Fibroblast of skin of back (primary cell): ENCODE measurements at places on chromosomes 5 and 9.

DNA sequence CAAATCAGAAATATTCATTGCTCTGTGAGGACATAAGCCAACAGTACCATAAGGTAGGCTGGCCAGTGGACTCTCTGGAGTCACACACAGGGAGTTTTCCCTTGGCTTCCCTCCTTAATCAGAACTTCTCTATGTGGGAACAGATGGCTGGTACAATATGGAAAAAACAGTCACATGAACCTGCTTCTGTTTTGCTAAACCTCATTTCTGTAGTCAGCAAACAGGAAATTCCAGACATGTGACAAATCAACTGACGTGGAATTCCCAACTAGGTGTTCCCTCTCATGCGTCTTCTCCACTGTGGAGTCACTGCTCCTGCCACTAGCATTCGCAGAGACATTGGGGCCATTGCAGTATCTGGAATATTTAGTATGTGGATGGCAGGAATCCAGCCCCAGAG lies 617.6 kb downstream of the KIF4B start:
- DNase-seq, result peak; percentile 57

DNA sequence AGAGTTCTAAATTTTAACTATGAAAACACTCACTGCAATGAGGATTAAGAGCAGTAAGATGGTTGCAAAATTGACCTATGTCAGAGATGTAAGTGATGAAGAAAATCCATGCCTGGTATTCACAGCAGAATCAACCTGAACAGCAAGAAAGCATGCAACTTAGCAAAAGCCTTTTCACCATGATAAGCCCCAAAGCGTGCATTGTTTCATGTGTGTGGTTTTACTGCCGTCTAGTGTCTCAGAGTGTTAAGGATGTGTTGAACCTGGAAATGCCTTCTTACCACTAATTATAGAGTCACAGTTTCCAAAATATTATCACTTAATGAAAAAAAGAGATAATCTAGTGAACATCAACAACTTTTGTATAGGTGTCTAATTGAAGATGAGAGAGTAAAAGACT lies 415.2 kb upstream of the TRPC7 start:
- DNase-seq, result no peak

- no peak for DNase-seq
Measured at GRCh38 chr5:87775228-87775627, 362.5 kb upstream of the CCNH start.

DNA sequence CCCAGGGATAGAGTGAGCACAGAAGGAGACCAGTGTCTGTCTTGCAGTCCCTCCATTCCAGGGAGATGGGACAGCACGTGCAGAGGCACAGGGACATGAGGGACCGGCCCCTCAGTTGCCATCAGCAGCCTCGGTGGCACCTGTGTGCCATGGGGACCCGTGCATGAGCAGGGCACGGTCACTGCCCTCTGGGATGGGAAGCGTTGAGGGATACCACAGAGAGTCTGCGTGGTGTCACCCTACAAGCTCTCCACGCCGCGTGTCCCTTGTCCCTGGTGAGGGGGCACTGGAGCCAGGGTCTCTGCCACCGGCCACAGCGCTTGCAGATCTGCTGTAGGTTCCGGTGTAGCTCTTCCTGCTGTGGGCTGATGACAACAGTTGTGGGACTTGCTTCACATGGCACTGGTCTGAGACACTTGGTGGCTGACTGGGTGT lies 108.1 kb downstream of the CACNA1B start:
- no peak for DNase-seq

- DNase-seq, result no peak
Measured at GRCh38 chr9:5851445-5851844, 18.5 kb upstream of the ERMP1 start.

GRCh38 chr9:123278361-123278760 lies 10.0 kb upstream of the STRBP start:
- DNase-seq, result no peak

DNA sequence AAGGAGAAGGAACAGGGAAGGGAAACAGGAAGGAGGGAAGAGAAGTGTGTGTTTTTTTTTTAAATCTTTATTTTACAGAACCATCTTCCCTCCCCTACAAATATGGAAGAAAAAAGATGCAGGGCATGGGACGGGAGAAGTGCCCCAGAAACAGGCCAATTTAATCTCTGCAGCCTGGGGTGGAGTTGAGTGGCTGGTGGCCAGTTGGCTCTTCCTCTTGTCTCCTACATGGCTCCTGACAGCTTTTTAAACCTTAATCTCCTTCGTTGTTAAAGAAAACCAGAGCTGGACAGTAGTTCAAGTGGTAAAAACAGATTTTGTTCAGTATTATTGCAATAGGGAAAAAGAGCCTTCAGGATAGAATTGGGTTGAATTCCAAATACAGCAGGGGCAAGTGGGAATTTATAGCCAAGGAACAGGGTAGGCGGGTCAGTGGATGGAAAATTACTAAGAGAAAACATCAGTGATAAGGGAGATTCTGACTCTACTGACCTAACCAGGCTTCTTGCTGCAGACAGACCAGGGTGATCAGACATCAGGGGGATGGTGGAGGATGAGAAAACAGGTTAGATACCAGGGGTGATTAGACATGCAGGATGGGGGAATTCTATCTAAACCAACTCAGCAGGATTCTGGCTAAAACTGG lies 125.1 kb upstream of the CLINT1 start:
- no peak for DNase-seq

DNA sequence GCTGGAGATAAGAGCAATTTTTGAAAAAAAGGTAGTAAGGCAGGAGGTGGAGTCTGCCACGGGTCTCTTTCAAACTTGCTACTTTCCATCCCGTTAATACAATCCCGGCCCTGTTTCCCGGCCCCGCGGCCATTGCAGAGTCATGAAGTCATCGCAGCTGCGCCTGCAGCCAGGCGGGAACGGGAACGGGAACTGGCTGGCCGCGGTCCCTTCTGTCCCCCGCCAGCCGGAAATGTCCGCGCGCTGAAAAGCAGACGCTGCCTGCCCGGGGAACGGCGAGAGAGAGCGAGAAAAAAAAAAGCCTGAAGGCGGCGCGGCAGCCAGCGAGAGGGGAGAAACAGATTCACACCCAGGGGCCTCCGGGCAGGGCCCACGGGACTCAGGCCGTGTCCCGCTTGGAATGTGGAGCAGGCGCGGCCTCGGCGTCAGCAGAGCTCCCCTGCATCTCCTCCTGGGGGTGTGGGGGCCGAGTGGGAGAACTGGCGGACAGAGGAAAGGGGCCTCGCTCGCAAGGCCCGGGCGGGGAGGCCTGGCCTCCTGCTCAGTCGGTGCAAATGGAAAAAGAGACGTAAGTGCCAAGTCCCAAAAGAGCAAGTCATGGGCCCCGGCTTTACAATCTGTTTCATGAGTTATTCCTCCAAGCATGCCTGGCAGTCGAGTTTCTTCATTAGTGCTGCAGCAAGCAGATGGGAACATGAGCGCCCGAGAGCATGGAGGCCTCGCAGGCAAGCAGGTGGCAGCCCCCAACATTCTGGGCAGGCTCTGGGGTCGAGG lies 201.2 kb upstream of the GAS1 start:
- DNase-seq, result peak; percentile 89

GRCh38 chr5:56145106-56145505 lies 88.0 kb downstream of the ANKRD55 start:
- no peak for DNase-seq
